ENCODE measurements at places on chromosomes 1 and 21.

- DNase-seq, result no peak
These were observed 35.9 kb upstream of the CCDC27 start for GRCh38 chr1:3716351-3716750.

DNA sequence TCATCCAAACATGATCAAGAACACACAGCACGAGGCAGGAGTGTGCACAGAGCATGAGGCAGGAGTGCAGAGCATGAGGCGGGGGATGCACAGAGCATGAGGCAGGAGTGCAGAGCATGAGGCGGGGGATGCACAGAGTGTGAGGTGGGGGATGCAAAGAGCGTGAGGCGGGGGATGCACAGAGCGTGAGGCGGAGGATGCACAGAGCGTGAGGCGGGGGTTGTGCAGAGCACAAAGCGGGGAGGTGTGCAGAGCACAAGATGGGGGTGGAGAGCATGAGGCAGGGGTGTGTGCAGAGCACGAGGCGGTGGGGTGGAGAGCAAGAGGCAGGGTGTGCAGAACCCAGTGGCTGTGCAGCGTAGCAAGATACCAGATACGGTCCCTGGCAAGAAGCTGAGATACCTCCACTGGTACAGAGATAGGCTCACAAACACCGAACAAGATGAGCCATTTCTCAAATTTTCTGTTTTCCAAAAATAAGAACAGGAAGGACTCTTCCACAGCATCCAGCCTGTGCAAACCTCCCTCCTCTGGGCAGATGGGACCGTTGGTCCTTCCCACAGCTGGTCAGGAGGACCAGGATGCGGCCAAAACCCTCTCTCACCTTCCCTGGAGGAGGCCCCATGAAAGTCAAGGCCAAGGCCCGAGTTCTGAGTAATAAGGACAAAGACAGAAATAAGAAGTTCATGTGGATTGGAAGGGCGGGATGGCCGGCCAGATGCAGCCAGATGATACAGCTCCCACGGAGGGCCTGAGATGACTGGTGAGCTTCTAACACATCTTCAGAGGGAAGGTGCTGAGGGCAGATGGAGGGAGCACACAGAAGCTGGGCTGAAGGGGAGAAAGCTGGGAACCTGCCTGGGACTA lies 12.0 kb downstream of the SPATC1L start:
- no peak for DNase-seq

DNA sequence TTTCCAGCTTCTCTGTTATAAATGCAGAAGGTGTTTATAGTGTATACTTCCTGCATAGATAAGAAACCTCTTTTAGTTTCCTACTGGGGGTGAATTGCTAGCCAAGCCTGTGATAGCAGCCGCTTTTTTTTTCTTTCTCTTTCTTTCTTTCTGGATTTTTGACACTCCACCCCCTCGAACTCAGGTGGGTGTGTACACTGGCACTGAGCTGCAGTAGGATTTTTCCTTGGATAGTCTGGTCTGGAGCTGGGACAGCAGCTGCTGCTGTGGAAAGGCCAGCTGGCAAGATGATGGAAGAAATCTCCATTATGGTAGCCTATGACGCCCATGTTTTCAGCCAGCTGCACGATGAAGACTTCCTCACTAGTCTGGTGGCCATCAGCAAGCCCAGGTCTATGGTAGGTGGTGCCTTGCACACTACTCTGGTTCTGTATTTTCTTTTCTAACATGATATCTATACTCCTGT lies 122.5 kb upstream of the CACYBP start:
- DNase-seq, result no peak

DNA sequence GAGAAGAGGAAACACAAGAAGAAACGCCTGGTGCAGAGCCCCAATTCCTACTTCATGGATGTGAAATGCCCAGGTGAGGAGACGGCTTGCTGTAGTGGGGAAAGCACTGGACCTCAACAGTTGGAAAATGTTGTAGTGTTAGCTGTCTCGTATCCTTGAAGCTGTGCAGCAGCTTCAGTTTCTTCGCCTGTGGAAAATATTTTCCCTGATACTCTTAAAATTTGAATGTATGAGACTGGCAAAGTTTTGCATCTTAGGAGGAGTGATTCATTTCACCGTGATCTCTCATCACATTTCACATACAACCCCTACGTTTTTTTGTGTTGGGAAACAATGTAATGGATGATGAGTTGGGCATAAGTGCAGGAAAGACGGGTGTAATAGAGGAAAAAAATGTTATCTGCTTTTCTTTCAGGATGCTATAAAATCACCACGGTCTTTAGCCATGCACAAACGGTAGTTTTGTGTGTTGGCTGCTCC lies 629 bp downstream of the RPS27 start:
- no peak for DNase-seq

DNA sequence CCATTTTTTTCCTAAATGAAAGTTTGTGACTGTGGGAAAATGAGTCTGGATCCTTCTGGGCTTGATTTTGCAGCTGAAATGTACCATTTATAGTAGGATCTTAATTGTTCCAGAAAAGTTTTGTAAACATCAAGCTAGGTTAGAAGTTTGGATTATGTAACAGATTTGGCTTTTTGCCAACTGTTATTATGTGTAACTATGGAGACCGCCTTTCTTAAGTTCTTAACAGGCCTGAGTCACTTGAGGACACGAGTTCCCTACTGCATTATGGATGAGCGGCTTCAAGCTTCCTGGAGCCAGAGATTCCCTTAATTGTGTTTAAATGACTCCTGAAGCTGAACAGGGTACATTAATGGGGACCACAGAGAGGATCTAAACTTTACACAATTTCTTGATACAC lies 22.2 kb downstream of the SLC25A33 start:
- no peak for DNase-seq

DNA sequence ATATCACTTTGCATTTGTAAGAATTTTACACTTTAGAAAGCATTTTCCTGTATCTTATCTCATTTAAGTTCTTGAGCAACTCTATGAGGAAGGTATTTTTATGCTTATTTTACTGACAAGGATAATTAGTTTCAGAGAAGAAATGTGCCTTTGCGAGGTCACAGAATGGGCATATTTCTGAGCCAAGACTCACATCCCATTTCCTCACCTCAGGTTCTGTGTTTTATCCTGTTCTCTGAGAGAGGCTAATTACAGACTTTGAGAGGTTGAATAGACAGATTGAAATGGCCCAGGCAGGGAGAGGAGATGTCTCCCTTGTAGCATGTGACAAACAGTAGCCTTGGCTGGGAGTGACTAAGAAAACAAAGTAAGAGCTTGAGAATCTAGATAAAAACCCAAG lies 39.1 kb upstream of the ZC3H11B start:
- DNase-seq, result no peak

GRCh38 chr1:221025956-221026355 lies 146.7 kb downstream of the HLX start:
- DNase-seq, result no peak

GRCh38 chr1:21175670-21176581 lies 771 bp downstream of the EIF4G3 start:
- peak; percentile 34 for DNase-seq

DNA sequence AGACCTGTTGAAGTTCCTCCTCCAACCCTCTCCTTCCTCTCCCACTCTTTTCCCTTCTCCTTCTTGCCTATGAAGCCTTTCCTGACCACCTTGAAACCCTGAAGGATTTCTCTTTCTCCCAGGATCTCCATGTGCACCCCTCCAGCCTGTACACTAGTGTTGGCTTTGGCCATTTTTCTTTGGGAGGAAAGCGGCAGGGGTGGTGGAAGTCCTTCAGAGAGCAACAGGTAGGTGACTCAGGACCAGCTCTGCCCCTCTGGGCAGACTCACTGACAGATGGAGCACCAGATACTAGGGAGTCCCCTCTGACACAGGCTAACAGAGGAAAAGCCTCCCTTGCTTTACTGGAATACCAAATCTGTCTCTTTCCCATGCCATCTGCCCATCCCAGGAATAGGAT lies 4.6 kb downstream of the SLC26A9 start:
- DNase-seq, result no peak

DNA sequence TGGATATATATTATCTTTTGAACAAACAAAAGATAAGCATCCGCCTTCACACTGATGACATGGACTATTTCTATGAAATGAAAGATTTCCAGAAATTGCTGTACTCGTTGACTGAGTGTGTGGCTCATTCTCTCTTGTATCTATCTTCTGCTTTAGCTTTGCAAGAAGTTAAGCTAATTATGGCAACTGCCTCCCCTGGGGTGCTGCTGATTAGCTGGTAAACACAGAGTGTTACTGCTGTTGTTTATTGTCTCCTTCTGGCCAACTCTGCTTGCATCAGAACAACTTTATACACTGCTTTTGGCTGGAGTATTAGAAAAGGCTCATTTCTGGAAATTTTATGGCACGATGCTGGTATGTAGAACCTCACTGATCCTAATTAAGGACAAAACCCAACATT lies 95.6 kb upstream of the SNX7 start:
- no peak for DNase-seq

DNA sequence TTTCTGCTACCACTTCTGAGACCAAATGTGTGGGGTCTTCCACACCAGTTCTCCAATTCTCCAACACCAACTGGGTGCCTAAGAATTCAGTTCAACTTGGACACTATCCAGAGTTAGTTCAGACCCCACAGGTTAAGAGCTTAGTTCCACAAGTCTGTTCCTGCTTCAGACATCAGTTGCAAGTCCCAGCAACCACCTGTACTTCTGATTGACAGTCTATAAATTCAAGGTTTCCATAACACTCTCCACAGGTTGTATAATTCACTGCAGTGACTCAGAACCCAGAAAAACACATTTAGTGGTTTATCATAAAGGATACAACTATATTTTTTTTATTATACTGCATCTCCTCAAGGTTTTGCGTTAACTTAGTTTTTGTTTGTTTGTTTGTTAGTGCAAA lies 18.7 kb downstream of the AK5 start:
- no peak for DNase-seq

DNA sequence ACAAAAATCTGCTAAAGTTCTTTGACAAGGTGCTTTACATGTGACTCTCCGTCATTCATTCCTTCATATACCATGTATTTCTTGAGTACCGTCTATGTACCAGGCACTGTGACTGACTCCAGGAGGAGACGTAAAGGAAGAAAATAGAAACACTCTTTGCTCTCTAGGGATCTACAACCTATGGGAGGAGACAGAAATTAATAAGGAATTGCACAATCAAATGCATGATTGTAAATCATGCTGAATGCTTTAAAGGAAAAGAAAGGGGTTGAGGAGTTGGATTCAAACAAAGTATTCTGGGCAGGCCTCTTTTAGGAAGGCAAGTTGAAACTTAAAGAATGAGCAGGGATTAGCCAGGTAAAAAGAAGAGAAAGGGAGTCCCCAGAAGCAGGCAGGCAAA lies 239.1 kb upstream of the FGGY start:
- DNase-seq, result no peak

Data from stimulated activated CD4-positive, alpha-beta T cell treated with anti-CD3 and anti-CD28 coated beads, TNF-alpha, amount 100 ng/mL, for 24 hours (primary cell).